Frontal cortex (tissue), 4 donors: ENCODE measurements at places on chromosomes 13 and 19.
A peak's percentile ranks its signal among the peaks of the same experiment; 100 is the strongest.

GRCh38 chr13:110354715-110355473 is 47.8 kb downstream of the COL4A2 start:
- no peak for DNase-seq

DNA sequence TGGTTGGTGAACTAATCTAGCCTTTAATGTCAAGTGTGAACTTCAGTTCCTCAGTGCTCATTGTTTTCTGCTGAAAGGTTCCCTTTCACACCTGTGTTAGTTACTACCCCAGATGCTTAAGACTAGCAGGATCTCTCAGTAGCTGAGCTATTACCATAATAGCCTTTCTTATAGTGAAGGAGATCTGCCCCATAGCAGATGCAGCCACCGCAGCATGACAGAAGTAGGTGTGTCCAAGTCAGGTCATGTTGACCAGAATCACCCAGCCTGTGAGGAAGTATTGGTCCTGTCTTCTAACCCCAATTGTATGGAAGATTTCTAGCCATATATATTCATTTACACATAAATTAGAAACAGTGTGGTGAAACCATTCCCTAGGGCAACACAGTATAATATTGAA is 37.3 kb downstream of the ZAR1L start:
- DNase-seq: no peak

DNA sequence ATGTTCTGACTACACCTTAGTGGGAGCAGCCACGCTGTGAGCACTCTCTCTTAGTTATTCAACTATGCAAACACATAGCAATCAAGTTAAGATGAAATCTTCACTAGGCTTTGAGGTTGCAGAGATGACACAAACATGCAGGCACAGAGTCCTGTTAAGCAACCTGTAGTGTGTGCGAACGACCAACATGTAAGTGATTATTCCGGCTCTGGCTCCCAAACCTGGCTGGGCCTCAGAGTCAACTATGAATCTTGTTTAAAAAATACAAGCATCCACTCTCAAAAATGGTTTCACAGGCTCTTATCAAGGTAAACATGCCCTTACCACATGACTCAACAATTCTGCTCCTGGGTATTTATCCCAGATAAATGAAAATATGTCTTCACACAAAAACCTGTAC is 91.4 kb downstream of the IRS2 start:
- no peak for DNase-seq

- DNase-seq: no peak
Measured at GRCh38 chr13:51818276-51818675, 14.3 kb upstream of the DHRS12 start.

DNA sequence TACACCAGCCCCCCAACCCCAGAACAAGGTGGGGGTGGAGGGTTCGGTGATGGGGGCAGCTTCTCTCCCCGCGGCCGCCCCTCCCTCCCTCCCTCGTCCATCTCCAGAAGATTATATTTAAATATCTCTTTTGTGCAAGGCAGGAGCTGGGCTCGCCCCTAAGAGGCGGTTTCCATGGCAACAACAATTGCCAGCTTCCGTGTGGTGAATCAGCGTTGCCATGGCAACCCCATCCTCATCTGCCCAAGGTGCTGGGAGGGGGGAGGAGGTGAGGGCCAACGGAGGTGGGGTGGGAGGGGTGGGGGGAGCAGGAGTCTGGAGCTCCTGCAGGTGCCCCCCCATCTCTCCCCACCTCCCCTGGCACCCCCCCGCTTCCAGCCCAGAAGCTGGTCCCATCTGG is 46.4 kb downstream of the CELF5 start:
- DNase-seq: peak; percentile 77
